ENCODE measurements at places on chromosomes 16 and 17. TPM values are rescaled to one million over a fixed set of nuclear protein-coding genes. Genes with fewer than 3 reads are reported as not detected.

DNA sequence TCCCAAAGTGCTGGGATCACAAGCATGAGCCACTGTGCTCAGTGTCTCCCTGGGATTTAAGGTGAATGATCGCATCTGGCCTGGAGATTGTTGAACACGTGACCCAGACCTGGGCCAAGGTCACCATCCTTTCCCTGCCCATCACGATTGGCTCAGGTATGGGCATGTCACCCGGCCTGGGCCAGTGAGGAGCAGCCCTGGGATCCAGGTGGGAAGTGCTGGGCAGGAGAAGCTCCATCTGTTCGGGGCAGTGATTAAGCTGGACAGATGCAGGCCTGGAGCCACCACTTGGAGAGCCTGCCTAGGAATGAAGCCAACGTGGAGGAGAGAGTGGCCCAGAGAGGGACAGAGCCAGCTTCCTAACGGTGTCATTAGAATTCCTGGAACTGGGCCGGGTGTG, 6.8 kb downstream of the LAT start:
- no peak overlapping the region for H3K4me3 ChIP-seq
- H3K36me3 ChIP-seq = no peaks in the 10 kb centered on the region
- no peaks in the 10 kb centered on the region for H3K27me3 ChIP-seq
- no peak for DNase-seq
- H3K27ac ChIP-seq = no peak overlapping the region

DNA sequence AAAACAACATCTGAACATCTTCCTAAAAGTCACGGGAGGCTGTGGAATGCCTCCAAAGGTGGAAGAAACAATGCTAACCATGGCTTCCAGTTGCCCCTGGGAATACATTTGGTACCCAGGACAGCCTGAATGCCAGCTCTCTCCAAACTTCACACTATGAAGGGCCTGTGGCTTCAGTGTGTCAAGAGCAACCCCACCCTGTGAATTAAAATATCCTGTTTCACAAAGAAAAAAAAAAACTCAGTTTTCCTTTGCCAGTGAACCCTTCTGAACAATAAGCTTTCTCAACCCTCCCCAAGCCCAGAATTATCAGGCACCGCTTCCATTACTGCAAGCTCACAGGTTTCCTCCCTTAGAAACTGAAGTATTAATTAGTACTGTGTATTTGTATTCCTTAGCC, 69.8 kb downstream of the SLC39A11 start:
- H3K27me3 ChIP-seq = no peaks in the 10 kb centered on the region
- DNase-seq = no peak
- H3K36me3 ChIP-seq = no peaks in the 10 kb centered on the region
- no peaks in the 10 kb centered on the region for H3K4me1 ChIP-seq

DNA sequence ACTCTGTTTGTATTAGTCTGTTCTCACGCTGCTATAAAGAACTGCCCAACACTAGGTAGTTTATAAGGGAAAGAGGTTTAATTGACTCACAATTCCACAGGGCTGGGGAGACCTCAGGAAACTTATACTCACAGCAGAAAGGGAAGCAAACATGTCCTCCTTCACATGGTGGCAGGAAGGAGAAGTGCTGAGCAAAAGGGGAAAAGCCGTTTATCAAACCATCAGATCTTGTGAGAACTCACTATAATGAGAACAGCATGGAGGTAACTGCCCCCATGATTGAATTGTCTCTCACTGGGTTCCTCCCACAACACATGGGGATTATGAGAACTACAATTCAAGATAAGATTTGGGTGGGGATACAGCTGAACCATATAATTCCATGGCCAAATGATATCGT, 30.9 kb downstream of the ABCC1 start:
- H3K36me3 ChIP-seq = no peaks in the 10 kb centered on the region
- no peaks in the 10 kb centered on the region for H3K27me3 ChIP-seq
- no peak overlapping the region for H3K4me3 ChIP-seq
- peaks cover 5% of the 10 kb centered on the region for H3K4me1 ChIP-seq

- no peak for DNase-seq
- no peaks in the 10 kb centered on the region for H3K27me3 ChIP-seq
- no peak overlapping the region for H3K4me3 ChIP-seq
- H3K27ac ChIP-seq = no peak overlapping the region
- no peaks in the 10 kb centered on the region for H3K4me1 ChIP-seq
Observed at GRCh38 chr17:80082403-80083135, 18.8 kb upstream of the GAA start.

The FBXO39 gene
- total RNA-seq = 0.26 TPM

DNA sequence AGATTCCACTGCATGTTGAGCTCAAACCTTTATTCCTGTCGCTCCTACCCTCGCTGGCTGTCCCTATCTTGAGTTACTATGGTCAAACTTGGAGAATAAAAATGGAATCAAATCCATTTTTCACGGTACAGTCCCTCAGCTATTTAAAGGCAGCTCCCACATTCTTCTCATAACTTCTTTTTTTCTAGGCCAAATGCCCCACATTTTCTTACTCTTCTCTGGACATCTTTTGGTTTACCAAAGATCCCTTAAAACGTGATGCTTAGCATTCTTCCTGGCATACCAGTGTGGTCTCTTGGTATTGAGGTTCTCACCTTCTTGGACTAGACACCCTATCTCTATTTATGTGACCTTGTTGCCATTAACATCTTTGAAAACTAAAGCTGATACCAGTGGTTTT, 48.3 kb upstream of the MAF start:
- H3K27me3 ChIP-seq = no peaks in the 10 kb centered on the region
- no peak for DNase-seq
- no peak overlapping the region for H3K4me3 ChIP-seq

GRCh38 chr16:7025616-7026190, 306.9 kb upstream of the RBFOX1 start:
- H3K4me3 ChIP-seq = no peak overlapping the region
- no peaks in the 10 kb centered on the region for H3K4me1 ChIP-seq
- no peaks in the 10 kb centered on the region for H3K36me3 ChIP-seq
- DNase-seq = peak; percentile 80
- no peaks in the 10 kb centered on the region for H3K27me3 ChIP-seq

The ZG16 gene
- total RNA-seq = not detected

- H3K36me3 ChIP-seq = peaks cover 2% of the 10 kb centered on the region
- no peaks in the 10 kb centered on the region for H3K27me3 ChIP-seq
- no peak overlapping the region for H3K27ac ChIP-seq
Observed at GRCh38 chr17:67171560-67171959, 73.4 kb downstream of the HELZ start.

The MYL4 gene
- total RNA-seq = 0.96 TPM

DNA sequence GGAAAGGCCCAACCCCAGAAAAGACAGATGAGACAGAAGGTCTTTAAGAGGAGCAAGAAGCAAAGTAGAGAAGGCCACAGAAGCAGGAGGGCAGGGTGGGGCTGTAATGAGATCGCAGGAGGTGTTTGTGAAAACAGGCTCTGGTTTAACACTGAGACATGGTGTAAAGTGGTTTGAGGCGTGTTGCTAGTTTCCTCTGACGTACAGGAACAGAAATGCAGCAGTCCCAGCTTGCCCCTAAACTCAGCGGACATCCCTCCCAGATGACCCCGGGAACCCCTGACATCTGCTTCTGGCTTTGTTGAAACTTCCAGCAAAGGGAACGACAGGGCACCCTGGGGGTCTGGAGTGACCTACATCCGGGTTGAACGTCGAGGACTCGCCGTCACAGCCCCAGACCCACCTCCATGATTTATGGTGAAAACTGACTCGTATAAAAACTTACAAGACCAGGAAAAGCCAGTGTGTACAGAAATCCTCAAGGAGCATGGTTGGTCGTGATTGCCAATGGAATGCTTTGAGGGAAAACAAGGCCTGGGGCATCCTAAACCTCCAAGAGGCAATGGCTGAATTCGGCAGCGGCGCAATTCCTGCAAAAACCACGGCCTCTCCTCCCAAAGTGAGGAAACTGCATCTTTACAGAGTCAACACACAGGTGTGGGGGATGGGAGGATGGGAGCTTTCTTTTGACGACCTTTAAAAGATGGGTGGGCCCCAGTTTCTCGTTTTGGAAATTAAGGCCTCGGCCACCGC, 25.8 kb downstream of the LITAF start:
- H3K27me3 ChIP-seq = no peaks in the 10 kb centered on the region
- no peak overlapping the region for H3K27ac ChIP-seq
- H3K36me3 ChIP-seq = peaks cover 3% of the 10 kb centered on the region
- H3K4me1 ChIP-seq = no peaks in the 10 kb centered on the region
- no peak overlapping the region for H3K4me3 ChIP-seq

The RFFL gene
- total RNA-seq = 25.1 TPM

The KRTAP3-2 gene
- not detected for total RNA-seq

- H3K4me3 ChIP-seq = no peak overlapping the region
- no peaks in the 10 kb centered on the region for H3K27me3 ChIP-seq
- no peak for DNase-seq
- H3K36me3 ChIP-seq = peaks cover 2% of the 10 kb centered on the region
- no peaks in the 10 kb centered on the region for H3K4me1 ChIP-seq
Observed at GRCh38 chr17:46722662-46723285, 95.7 kb downstream of the WNT3 start.

- no peak for DNase-seq
- no peaks in the 10 kb centered on the region for H3K4me1 ChIP-seq
- no peaks in the 10 kb centered on the region for H3K36me3 ChIP-seq
- H3K27ac ChIP-seq = no peak overlapping the region
- no peak overlapping the region for H3K4me3 ChIP-seq
- no peaks in the 10 kb centered on the region for H3K27me3 ChIP-seq
Observed at GRCh38 chr17:13631529-13631928, 29.8 kb upstream of the HS3ST3A1 start.

DNA sequence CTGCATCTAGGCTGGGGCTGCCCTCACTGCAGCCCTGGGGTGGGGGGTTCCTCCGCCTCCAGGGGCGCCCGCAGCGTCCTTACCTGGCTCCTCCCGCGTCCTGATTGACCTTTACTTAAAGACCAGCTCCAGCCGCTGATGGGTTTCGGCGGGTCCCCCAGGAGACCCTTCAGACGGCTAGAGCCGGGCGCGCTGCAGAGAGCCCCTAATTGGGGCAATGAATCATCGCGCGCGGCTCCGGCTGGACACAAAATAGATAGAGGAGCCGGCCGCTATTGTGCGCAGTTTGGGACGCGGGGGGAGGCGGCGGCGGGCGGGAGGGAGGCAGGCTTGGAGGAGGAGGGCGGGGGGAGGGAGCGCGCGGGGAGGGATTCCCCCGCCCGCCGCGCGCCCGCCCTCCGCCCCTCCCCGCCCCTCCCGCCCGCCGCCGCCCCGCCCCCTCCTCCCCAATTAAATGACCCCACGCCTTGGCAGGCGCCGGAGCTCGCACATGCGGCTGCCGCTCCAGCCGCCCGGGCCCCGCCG, 56.5 kb upstream of the CIBAR2 start:
- H3K36me3 ChIP-seq = no peaks in the 10 kb centered on the region
- no peaks in the 10 kb centered on the region for H3K4me1 ChIP-seq
- no peak overlapping the region for H3K4me3 ChIP-seq
- H3K27ac ChIP-seq = no peak overlapping the region
- peak; percentile 70 for DNase-seq

The NHLRC4 gene
- 2.2 TPM for total RNA-seq

DNA sequence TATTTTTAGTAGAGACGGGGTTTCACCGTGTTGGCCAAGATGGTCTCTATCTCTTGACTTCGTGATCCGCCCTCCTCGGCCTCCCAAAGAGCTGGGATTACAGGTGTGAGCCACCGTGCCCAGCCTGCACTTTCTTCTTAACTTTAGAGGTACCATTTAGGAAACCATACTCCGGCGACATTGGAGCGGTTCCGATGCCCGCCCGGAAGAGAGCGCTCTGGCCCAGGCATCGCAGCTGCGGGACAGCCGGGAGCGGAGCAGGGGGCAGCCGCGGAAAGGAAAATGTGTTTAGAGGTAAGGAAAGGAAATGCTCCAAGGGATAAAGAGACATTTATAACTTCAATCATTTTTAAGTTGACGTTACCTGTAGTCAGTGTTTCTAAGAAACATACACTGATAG, 6.0 kb upstream of the HS3ST3B1 start:
- no peak for DNase-seq
- H3K27ac ChIP-seq = no peak overlapping the region
- H3K27me3 ChIP-seq = no peaks in the 10 kb centered on the region

The IRX5 gene
- 0.96 TPM for total RNA-seq

- no peaks in the 10 kb centered on the region for H3K36me3 ChIP-seq
- H3K4me1 ChIP-seq = no peaks in the 10 kb centered on the region
- H3K27me3 ChIP-seq = no peaks in the 10 kb centered on the region
- no peak overlapping the region for H3K27ac ChIP-seq
- DNase-seq = no peak
Observed at GRCh38 chr16:325375-326145, 27.0 kb downstream of the AXIN1 start.

The SULT1A1 gene
- 6.7 TPM for total RNA-seq

The NPW gene
- total RNA-seq = 1.2 TPM
